Activated CD4-positive, alpha-beta T cell treated with anti-CD3 and anti-CD28 coated beads, Interleukin-2, amount 50 U/mL, for 4 hours (primary cell): ENCODE measurements at places on chromosomes 6 and 20.

GRCh38 chr6:143026696-143027449, 33.8 kb upstream of the AIG1 start:
- peak; percentile 38 for DNase-seq

DNA sequence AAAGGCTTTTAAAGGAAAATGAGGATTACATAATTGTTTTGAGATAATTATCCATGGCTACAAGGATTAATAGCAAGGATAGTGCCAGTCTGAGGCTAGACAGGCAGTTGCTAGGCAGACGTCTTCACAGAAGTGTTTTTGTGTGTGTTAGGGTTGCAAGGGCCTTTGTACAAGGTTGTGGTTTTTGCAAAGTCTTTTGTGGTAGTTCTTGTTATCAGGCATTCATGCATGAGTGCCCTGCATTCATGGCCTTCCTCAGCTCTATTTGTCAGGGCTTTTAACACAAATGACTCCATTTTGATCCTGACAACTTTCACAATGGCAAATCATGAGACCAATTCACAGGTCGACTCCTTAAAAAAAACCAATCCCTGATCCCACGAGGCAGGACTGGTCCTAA, 68.1 kb upstream of the TXNDC5 start:
- DNase-seq: no peak

DNA sequence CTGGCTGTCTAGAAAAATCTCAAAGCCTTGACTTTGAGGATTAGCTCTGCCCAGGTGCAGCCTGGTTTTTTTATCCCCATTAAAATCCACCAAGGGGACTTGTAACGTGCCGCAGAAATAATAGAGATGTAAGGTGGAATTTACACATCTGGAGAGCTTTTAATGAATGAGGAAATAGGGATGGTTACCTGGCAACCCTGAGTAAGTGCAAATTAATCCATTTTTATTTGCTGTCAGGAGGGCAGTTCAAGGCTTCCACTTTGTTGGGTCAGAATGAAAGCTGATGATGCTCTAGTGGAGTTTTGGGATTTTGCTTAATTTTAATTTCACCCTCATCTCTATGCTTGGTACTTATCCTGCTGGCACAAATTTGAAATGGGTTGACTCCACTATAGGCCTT, 163.4 kb upstream of the CEP162 start:
- DNase-seq: no peak

DNA sequence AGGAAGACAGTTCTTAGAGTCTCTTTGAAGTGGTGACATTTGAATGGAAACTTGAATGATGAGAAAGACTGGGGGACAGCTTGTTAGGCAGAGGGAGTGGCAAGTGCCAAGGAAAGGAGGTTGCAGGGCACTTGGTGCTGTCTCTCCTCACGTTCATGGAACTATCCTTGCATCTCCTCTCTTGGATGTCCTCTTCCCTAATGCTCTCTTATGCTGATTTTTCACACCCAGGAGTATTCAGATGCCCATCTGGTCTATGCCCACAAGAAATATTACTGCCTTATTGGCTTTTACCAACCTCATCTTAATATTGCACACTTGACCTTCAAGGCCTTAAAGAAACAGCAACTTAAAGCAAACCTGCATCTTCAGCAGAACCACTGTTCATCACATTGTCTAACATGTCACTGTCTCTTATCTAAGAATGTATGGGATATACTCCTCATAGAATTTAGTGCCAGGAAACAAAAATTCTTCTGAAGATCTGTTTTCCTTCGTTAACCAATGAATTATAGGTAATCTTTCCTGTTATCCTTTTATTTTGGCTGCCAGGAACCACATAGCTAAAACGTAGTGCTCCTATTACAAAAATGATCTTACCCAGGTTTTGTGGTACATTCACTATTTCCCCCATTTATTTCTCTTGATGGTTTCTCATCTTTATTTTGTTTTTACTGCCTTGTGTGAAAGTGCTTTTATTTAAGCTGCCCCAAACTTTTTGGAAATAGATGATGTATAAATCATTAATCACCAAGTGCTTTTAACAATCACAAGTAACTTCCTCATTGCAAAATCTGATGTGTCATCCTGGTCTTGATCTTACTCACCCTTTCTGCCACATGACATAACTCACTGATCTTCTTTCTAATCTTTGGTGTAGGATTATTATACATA, 12.8 kb downstream of the RGS17 start:
- no peak for DNase-seq

- DNase-seq: no peak
Measured at GRCh38 chr6:48584846-48585245, 473.8 kb upstream of the PTCHD4 start.

DNA sequence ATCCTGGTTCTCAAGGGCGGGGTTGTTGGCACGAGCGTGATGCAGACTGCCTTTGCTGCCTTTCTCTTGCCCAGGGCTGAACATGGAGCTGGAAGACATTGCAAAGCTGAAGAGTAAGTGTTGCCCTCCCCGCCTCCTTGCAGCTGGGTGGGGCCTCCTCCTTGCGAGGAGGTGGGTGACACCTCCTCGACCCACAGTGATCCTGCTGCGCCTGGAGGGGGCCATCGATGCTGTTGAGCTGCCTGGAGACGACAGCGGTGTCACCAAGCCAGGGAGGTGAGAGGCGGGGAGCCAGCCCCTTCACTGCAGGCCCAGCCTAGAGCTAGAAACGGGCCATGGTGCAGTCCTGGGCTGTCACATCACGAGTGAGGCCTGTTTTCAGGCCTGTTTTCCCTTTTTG, 18.4 kb upstream of the TNFRSF6B start:
- DNase-seq: no peak

DNA sequence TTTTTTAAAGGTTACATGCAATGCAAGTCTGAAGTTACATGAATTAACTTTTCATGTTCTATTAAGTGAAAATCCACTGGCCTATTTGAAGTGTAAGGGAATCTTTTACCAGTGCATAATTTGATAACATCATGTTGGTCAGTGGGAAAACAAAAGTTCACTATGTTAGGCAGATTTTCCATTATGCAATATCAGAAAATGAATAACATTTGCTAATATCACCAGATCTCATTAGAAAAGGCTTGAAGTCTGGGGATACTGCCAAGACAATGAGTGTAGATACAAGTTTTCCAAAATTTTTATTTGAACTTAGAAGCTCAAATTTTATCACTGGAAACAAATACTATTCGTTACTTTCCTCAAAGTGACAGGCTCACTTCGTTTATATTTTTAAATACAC, 296.4 kb upstream of the CDH4 start:
- DNase-seq: no peak

- no peak for DNase-seq
Measured at GRCh38 chr6:27591699-27592480, 119.0 kb upstream of the ZNF184 start.

DNA sequence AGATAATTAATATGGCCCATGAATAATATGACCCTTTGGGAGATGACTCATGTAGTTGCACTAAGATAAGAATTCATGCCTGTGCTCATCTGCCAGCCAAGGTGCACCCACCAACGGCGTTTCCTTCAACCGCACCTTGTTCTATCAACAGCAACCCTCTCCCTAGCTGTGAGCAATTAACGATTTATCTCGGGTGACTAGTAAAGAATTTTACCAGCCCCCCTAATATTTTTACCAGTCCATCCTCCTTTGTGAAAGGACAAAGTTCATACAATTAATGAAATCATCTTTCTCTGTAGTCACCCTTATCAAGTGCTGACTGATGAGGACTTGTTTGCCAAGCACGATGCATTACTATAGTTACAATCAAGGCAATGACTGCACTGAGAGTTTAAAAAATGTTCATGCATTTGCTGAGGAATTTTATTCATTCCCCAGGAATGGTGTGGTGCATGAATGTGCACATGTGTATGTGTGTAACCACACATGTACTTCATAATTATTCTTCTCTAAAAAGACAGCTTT, 118.7 kb downstream of the SMOC2 start:
- DNase-seq: no peak

DNA sequence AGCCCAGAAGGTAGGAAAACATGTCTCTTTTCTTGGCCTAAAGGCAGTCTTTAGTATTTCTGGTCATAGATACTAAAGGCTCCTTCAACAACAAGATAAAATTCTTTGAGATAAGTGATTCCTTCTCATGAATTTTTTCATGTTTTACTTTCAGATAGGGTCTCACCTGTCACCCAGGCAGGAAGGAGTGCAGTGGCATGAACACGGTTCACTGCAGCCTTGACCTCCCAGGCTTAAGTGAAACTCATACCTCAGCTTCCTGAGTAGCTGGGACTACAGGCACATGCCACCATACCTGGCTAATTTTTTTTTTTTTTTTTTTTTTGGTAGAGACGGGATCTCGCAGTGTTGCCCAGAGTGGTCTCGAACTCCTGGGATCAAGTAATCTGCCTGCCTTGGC, 9.1 kb downstream of the PNLDC1 start:
- DNase-seq: no peak

DNA sequence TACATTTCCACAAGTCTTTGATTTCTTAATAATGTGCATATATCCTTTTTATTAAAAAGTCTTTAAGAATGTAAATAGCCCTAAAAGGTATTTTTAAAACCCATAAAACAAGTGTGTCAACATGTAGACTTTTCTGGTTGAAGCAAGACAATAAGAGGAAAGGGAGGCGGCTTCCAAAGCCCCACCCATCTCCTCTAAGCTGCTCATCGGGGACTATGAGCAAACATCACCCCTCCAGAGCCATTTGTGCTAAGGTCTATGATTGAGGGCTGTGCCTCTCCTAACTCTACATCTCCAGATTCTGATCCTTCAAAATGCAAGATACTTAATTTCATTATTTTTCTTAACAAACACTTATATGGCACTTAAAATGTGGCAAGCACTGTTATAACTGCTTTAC, 2.5 kb upstream of the NAA20 start:
- no peak for DNase-seq

- no peak for DNase-seq
Measured at GRCh38 chr6:48067148-48067712, 43.8 kb downstream of the PTCHD4 start.

- no peak for DNase-seq
Measured at GRCh38 chr6:129696843-129697242, 13.1 kb downstream of the ARHGAP18 start.

DNA sequence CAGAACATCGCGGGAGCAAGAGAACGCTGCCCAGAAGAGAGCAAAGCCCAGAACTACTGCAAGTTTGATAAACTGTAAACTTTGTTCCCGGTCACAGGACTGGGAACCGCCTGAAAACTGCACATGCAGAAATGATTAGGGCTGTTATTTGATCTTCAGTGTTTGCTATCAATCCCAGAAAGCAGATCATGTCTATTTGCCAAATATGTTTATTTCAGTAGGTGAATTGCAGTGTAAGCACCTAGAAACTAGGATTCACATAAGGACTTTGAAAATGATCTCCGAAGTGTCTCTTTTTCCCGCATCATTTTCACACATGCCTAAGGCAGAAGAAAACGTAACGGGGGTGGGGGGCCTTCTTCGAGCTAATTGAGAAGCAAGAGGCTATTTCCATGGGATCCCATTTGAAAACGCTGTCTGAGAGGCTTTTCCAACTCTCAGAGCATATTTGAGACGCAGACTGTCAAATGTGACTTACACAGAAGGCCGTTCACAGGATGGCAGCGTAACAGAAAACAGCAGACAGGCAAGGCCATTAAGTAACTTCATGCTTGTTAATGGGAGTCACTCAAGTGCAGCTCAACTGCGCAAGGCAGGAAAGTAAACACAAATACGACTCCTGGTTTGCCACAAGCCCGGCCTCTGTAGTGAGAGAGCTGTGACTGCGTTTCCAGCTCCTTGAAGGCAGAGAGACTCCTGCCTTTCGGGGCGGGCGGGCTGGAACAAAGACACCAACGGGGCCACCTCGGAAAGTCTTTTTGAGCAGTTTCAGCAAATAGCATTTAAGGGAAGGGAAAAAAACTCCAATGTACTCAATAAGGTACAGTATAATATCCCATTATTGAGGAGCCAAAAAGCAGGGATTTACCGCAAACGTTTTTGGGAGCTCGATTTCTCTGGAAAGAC, 144.7 kb upstream of the ZNF217 start:
- no peak for DNase-seq

DNA sequence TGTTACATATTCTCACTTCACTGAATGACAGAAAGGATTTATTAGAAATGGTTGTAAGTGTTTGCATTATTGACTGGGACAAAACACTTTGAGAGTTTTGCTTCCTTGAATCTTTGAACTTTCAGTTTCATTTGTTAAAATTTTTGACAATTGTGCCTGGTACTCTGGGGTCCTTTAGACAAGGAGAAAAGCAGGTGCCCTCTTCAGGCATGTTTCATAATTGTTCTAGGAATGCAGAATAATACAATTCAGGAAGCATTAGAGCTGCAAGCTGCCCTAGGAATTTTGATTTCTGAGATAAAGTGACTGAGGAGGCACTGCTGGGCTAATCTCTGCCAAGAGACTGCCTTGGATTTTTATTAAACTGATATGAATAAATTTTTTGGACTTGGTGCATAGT, 49.7 kb downstream of the TOP1 start:
- DNase-seq: no peak

DNA sequence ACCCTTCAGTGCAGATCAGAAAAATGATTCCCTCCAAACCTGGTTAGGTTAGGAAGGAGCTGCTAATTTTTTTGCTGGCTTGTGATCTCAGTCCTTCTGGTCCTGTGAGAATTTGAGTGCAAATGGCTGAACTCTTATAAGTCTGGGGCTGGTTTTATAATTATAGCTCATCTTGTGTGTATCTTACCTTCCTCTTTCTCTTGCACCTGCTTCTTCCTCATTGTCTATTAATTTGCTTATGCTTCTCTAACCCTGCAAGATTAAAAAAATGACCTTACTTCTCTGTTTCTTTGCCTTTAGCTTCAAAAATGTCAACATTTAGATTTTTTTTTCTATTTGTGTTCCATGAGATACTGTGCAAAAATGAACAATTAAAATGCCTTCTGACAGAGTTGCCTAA, 576.2 kb downstream of the DHX35 start:
- DNase-seq: no peak

- DNase-seq: no peak
Measured at GRCh38 chr20:64196847-64197306, 32.6 kb downstream of the MYT1 start.

- no peak for DNase-seq
Measured at GRCh38 chr6:148817689-148818088, 70.9 kb downstream of the UST start.

- no peak for DNase-seq
Measured at GRCh38 chr6:2957696-2958330, 13.6 kb downstream of the SERPINB6 start.

GRCh38 chr6:44809258-44809657, 421.8 kb downstream of the CDC5L start:
- DNase-seq: no peak

DNA sequence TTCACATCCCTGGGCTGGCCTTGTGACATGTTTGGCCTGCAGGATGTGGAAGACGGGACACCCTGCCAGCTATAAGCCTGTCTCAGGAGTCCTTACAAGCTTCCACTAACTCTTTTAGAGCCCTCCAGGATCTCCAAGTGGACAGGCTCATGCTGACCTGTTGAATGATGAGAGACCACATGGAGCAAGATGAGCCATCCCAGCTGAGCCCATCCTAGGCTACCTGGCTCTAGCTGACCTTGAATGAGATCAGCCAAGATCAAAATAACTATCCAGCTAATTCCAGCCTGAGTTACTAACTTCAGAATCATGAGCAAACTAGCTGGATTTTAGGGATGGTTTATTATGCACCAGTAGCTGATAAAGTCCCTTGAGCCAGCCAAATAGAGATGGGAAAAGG, 169.5 kb downstream of the TFAP2C start:
- DNase-seq: no peak
